ENCODE measurements at places on chromosomes 2 and 18. TPM values are rescaled to one million over a fixed set of nuclear protein-coding genes. Genes with fewer than 3 reads are reported as not detected.

ESPNL gene
- total RNA-seq = not detected

UGP2 gene
- total RNA-seq = 84.4 TPM

ABCG5 gene
- not detected for total RNA-seq

RAMP1 gene
- not detected for total RNA-seq

COLEC12 gene
- 4.2 TPM for total RNA-seq

KCNJ13 gene
- not detected for total RNA-seq

RAX gene
- total RNA-seq = not detected

DSG3 gene
- not detected for total RNA-seq

CHRND gene
- not detected for total RNA-seq

PSMD14 gene
- 129 TPM for total RNA-seq

CROCC2 gene
- not detected for total RNA-seq
